NT2/D1 (cell line): ENCODE measurements at places on chromosomes 12 and 14.

DNA sequence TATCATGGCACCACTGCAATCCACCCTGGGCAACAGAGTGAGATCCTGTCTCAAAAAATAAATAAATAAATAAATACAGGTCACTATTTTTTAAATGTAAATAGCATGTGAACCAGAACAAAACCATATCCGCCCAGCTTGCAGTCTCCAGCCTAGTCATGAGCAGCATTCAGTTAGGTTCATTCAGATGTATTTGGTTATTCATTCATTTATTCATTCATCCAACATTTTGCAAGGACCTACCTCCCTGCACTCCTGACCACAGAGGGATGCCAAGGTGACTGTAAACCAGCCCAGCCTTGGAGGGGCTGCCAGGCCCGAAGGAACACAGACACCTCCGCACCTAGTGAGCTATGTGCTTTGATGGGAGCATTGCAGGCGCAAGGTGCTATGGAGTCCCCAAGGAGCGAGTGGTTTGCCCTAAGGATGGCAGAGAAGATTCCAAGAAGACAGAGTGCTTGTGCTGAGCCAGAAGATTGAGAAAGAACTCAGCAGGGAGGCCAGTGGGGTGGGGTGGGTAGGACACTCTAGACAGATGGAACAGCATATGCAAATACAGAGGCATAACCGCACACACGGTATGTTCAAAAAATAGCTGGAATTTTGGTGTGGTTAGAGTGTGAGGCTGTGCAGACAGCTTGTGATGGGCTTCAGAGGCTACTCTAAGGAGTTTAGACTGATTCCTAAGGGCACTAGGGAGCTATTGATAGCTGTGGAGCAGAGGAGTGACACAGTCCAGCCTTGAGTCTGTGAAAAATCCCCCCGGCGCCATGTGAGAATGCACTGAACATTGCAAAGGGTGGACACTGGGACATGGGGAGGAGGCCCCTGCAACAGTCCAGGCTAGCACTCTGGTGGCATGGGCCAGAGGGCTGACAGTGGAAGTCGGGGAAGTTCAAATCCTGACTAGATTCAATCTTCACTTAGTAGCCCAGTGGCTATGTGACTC lies 11.7 kb downstream of the DTX1 start:
- no peak for DNase-seq

DNA sequence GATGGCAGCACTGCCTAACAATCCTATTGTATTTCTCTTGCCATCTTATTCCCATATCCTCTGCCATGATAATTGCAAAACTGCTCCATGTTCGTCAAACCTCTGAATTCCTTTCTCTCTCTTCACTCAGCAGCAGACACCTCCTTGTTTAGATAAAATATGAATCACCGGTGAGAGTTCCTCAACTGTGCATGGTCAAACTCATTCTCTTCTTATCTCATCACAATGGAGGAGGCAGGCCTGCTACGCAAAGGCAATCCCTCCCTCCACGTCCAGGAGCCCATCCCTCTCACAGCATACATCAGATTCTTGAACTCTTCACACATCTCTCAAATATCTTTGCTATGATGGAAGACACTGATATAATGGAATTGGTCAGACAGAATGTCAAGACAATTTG lies 90.1 kb upstream of the DAAM1 start:
- no peak for DNase-seq

- DNase-seq: no peak
Measured at GRCh38 chr12:11980115-11980514, 90.6 kb upstream of the BCL2L14 start.

- no peak for DNase-seq
Measured at GRCh38 chr12:70982286-70982685, 61.7 kb upstream of the PTPRR start.

DNA sequence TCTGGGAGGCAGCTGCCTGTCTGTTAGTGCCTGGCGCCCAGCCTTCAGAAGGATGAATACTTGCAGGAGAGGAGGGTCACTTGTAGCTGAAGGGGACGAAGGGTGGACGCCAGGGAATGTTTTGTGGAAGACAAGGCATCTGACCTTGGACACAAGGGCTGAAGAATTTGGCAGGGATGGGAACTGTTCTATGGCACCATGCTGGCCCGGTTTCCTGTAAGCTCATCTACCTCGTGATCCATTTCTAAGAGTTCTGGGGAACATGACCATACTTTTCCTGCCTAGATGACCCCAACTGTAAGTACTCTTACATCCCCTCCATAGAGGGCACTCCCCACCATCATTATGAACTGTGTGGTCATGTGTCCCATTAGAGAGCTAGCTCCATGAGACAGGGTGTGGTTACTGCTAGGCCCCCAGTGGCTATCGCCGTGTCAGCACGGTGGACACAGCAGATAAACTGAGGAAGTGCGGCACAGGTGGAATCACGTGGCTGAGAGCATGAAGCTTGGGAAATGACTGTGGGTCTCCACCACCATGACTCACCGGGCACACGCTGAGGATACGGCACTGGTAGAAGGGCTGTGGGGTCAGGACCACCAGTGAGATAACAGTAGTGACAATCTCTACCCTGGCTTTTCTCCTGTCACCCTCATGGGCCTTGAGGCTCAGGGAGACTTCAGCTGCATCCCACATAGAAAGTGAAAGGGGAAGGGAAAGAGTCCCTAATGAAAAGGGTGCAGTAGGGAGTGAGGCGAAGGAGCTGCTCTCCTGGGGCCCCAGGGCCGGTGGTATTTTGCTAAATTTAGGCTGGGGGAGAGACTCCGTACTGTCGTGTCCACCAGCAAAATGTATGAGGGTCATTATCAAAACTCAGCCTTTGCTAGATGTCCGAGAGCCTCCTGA lies 252.6 kb downstream of the FOXN3 start:
- DNase-seq: no peak

- no peak for DNase-seq
Measured at GRCh38 chr12:104544836-104545235, 88.1 kb downstream of the CHST11 start.

DNA sequence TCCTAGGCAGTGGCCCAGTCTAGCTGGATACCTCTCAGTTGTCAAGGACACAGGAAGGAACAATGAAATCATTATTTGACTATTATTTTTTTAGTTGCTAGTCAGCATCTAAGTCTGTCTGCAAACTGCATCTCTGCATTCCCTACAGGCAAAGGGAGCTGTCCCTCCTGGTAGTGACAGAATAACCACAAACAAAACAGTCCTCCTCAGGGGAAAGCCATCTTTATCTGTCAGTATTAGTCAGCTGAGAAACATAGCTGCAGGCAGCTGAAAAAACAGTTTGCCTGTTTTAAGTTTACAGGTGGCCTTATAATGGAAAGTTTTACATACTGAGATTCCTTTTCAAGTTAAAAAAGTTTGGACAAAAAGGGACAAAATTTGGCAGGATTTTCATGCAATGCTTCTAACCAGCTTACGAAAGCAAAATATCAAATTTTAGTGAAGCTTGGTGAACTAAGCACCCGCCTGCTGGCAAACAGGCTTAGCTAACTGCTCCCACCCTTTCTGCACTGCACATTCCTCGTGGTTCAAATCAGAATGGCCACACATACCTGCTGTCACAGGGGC lies 29.5 kb downstream of the SLC25A21 start:
- no peak for DNase-seq

DNA sequence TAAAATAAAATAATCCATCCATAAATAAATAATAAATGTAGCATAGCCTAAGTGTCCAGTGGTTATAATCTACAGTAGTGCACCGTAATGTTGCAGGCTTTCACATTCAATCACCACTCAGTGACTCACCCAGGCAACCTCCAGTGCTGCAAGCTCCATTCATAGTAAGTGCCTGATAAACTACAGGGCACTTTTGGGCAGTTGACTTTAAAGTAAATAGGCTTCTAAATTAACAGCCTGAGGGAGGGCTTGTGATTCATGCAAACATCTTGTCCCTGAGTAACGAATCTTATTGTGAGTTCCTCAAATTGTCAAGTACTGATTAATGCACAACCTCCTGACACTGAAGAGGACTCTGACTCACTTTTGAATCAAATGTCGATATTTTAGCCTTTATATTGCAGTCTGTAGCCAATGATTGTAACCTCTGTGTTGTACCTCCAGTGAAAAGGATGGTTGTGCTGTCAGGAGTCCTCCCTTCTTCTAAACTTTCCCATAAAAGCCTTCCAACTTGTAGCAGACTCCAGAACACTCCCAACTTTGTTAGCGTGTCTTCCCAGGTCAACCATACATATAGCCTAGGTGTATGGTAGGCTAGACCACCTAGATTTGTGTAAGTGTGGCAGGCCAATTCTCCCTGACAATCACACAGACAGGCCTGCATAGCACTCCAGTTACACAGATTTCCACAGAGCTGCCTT lies 55.0 kb upstream of the BICD1 start:
- DNase-seq: no peak
